ENCODE measurements at places on chromosomes 5 and 9. TPM values are rescaled to one million over a fixed set of nuclear protein-coding genes. Genes with fewer than 3 reads are reported as not detected.

- DNase-seq, result peak; percentile 62
Measured at GRCh38 chr9:133842721-133843227, 104.6 kb upstream of the SARDH start.

WNT8A gene
- total RNA-seq, result not detected

GRCh38 chr5:88872971-88873370 is 10.0 kb downstream of the MEF2C start:
- no peak for DNase-seq

DNA sequence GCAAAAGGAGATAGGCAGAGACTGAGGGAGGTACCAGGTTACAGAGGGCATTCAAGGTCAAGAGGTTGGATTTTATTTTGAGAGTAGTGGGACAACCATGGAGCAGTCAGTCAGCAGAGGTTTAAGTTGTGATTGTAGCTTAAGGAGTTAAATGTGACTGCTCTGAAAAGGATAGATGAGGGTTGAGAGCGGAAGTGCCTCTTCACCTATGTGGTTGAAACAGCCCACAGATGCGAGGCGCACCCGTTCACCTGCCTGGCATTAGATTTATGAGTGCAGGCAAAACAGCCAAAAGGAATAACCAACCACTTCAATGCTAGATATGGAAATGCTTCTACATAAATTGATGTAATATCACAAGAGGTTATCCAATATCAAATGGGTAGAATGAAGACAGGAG is 8.4 kb downstream of the ZNF474 start:
- no peak for DNase-seq

DNA sequence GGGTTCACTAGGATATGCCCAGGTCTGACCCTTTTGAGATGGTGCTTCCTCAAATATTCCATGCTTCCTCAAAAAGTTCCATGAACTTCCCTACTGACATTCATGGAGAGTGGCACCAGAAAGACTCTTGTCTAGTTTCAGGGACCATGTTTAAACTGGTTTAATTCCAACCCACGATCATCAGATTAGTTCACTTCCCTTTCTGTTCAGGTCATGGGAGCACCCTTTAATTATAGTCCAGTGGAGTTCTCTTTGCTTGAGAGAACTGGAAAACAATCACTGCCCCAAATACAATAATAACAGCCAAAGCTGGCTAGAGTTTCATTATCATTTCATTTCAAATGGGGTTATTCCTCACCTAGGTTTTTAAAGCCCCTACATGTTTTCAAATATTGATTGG is 9.7 kb upstream of the ERBIN start:
- DNase-seq, result no peak

- no peak for DNase-seq
Measured at GRCh38 chr9:68983008-68983411, 30.9 kb downstream of the PRKACG start.

PPWD1 gene
- total RNA-seq, result 29.2 TPM

GRCh38 chr5:14853685-14854084 is 17.9 kb downstream of the ANKH start:
- no peak for DNase-seq

- DNase-seq, result no peak
Measured at GRCh38 chr5:88502179-88503040, 233.8 kb upstream of the TMEM161B start.

DNA sequence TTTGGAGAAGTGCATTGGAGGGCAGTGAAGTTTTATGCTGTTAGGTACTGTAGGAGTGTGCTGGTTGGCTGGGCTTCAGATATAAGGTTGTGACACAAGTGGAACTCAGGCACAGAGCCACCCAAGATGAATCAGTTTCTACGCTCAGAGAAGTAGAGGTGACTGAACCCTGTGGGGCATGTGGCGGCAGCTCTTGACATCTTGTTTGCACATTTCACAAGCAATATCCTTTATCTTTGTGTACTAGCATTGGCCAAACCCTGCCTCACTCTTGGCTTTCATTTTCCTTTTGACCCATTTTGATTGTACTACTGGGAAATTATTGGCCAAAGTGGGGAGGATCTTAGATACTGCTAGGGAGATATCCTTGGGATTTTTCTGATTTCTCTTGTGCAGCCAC is 110.0 kb downstream of the PSAT1 start:
- DNase-seq, result no peak

BARHL1 gene
- total RNA-seq, result not detected

DNA sequence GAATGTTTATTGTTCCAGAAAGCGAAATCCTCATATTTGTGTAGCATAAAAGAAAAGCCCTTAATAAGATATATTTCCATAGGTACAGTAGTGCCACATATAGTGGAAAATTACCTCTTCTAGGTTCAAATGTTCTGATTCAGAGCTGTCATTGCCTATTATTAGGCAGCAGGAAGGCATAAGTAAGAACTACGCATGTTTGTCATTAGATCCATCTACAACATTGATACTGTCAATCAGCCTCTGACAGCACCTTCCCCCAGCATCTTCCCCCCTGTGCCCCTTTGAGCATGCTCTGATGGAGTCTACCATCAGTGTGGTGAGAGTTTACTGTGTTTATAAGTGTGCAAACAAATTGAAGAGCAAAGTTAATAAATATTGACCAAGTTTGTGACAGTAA is 816.1 kb downstream of the TLE4 start:
- no peak for DNase-seq

DNA sequence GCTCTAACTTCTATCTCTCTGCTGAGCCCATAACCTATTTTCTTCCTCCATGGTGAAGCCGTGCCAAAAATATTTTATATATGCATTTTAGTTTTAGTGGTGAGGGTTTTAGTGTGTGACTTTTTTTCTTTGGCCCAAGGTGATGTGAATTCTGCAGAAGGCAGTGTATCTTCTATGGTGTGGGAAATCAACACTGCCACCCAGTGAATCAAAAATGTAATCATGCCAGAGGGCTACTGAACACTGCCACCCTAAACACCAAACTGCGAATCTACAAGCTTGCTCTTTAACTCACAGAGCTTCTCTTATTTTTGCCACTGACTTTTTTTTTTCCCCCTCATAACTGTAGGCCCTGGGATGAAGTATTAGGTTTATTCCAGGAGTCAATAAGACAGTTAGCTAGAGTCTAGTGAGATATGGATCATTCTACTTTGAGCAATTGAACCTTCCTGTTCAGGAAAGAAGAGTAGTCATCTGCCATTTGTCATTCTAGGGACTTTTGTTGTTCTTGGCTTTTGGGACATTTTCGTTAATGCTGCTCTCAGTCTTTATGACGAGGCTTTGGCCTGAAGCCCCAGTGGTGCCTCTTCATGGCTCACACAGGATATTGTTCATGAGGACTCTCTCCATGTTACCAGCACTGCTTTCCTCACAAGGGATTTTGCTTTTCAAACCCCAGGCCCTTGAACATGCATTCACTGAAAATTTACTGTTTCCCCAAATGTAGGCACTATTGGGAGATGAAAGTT is 53.1 kb downstream of the C7 start:
- no peak for DNase-seq

- no peak for DNase-seq
Measured at GRCh38 chr5:170228762-170229435, 3.9 kb upstream of the C5orf58 start.

DNA sequence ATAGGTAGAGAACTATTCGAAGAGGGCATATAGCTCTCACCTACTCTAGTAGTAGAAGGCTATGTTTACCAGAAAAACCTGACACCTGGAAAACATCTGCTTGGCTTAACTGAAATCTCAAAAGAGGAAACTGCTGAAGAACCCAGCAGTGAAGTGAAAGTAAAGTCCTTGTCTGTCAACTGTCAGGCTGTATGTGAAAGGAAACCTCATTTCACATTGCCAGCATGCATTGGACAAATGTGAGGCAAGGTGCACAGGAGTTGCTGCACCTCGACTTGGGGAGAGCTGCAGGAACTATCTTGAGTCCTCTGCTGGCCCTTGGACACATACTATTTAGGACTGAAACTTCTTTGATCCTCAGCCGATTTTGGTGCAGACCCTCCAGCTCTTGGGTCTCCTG is 53.3 kb downstream of the NREP start:
- DNase-seq, result no peak

NUDT2 gene
- total RNA-seq, result 19.2 TPM

DNA sequence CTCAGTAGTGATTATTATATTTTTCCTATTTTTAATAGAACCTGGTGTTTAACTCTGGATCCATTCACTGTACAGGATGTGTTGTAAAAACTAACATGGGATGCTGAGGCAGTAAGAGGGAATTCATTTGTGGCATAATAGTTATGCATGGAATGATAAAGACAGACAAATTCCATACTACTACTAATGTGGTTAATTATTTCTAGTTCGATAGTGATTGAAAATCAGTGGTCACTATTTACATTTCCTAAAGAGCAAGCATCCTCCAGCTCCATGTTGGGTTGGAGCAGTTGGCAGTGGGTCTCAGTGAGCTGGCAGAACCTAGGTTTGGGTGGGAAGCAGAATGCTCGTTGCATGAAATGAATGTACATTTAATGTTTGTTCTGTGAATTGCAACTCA is 122.6 kb downstream of the SAXO1 start:
- DNase-seq, result no peak

PCDHA3 gene
- 0.06 TPM for total RNA-seq

DNA sequence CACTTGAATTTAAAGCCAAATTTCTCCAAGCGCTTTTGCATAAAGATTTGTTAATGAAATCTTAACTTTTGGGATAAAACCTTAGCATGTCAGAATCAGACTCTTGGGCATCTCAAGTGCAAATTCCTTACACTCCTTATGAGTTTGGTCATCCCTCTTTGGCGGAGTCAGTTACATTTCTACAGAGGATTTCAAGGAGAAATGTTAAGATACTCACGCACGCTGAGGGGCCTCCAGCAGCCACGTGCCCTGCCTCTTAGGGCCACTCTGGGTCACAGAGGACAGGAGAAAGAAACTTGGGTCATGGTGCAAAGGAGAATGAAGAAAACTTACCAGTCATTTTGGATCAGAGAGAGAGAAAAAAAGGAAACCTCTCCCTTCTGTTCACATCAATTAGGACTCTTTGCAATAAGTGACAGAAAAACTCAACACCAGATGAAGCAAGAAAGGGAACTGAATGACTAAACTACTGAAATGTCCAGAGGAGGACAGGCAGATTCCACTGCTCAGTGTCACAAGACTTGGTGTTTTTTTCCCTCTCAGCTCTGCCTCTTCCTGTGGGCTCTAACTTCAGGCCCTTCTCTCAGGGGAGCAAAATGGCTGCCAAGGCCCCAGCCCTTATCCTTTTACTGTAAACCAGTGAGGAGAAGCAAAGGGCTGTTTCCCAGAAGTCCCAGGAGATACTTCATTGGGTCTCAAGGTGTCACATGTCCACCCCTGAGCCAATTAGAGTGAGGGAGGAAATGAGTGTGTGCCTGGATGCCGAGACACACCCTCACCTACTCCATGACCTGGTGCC is 63.3 kb upstream of the NFIL3 start:
- no peak for DNase-seq

GRCh38 chr9:84738353-84738752 is 68.8 kb downstream of the NTRK2 start:
- DNase-seq, result no peak

DNA sequence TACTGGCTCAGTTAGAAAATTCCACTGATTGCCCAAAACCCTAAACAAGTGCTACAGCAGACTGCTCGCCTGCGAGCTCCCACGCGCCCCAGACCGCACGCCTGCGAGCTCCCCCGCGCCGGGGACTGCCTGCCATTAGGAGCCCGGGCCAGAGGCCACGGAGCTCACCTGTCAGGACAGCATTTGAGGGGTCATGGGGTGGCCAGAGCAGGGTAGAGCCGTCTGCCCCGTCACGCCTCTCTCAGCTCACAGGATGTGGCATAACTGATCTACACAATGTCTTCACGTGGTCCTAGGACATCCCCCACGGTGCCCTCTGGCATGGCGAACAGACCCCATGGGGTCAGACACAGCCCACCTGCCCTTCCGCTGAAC is 29.1 kb upstream of the LRRC14B start:
- DNase-seq, result peak; percentile 8

ZDHHC11B gene
- 1.5 TPM for total RNA-seq

DNA sequence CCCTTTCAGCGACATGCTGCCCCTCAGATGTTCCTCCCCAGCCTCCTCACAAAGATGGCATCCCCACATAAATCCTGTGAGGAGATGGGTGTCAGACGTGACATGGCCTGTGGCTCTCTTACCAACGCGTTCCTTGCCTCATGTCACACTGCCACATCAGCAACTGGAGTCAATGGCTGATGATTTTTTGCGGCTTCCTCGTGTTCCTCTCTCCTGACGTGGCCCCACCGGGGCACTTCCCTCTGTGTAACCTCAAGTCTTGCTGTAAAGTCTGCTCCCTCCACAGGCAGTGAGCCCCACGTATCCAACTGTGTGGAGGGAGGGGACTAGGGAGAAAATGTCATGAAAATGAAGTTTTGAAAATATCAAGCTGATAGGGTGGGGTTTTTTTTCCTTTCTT is 53.2 kb upstream of the SHISAL2B start:
- no peak for DNase-seq

DNA sequence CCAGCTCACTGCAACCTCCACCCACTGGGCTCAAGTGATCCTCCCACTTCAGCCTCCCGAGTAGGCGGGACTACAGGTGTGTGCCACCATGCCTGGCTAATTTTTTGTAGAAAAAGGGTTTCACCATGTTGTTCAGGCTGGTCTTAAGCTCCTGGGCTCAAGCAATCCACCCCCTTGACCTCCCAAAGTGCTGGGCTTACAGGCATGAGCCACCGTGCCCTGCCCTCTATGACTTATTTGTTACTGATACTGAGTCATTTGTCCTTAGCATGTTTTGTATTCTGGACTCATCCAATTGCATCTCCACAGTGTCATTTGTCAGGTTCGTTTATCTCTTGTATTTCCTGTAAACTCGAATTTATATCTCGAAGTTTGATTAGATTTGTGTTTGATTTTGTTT is 2.7 kb upstream of the ITK start:
- DNase-seq, result no peak

All from left colon (tissue), 2 donors.